Bone marrow (tissue), 2 donors: ENCODE measurements at places on chromosomes 12 and 14.
A peak's percentile ranks its signal among the peaks of the same experiment; 100 is the strongest.

GRCh38 chr12:91123236-91123916 is 12.1 kb upstream of the LUM start:
- no peak for DNase-seq

- no peak for DNase-seq
Measured at GRCh38 chr12:109188108-109188712, 71.8 kb downstream of the ACACB start.

GRCh38 chr12:12764824-12765223 is 20.6 kb upstream of the APOLD1 start:
- no peak for DNase-seq

DNA sequence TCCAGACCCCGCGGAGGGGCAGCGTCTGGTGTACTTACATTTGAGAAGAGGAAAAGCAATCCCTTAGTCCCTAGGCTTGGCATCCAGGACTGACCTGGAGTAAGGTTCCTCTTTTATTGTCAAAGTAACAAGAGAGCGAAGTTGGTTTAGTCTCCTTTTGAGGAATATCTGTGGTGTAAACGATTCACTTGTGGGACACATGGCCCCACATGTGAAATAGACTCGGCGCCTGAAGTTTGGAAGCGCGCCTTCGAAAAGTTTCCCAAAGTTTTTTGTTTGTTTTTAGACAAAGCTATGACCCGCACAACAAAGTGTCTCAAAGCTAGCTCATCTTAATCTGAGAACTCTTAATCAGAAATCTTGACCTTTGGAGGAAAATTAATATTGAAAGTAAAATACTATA is 744 bp downstream of the STYX start:
- DNase-seq, result no peak

- peak; percentile 52 for DNase-seq
Measured at GRCh38 chr12:46373301-46374296, 1.0 kb upstream of the SLC38A2 start.

GRCh38 chr12:124893792-124894516 is 20.5 kb downstream of the UBC start:
- no peak for DNase-seq

DNA sequence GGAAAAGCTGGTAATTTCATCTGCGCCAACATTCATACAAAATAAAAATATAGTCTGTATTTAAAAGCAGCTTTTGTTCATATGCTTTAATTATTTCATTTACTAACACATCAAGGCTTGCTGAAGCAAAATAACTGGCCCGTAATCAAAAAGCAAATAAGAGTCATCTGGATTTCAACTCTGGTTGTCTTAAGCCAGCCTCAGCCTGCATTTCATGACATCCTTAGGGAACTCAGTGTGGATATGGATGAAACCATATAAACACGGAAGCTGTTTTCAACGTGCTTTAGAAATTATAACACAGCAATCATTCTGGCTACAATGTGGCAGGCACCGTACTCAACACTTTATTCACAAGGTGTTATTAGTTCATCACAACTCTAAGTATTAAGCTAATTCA is 852 bp downstream of the COX16 start:
- no peak for DNase-seq

DNA sequence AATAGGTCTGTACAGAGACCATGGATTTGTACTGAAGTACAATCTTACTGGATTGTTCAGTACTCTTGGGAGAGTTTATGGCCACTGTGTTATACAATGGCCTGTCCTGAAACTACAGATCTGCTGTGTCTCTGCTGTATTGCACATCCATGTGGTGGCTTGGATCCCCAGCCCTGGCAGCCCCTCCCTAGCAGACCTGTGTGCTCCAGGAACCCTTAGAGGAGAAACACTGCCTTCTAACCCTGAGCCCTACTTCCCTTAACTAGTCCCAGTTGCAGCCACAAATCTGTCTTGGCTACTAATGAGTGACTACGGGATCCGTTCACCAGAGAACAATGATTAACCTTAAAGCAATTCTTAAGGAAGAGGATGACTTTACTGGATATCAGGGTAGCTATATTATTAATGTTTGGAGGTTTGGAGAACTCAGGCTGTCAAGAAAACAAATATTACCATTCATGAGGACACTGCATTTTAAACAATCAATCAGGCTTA is 27.7 kb downstream of the RNF34 start:
- no peak for DNase-seq

- no peak for DNase-seq
Measured at GRCh38 chr14:85316701-85317410, 213.1 kb upstream of the FLRT2 start.

DNA sequence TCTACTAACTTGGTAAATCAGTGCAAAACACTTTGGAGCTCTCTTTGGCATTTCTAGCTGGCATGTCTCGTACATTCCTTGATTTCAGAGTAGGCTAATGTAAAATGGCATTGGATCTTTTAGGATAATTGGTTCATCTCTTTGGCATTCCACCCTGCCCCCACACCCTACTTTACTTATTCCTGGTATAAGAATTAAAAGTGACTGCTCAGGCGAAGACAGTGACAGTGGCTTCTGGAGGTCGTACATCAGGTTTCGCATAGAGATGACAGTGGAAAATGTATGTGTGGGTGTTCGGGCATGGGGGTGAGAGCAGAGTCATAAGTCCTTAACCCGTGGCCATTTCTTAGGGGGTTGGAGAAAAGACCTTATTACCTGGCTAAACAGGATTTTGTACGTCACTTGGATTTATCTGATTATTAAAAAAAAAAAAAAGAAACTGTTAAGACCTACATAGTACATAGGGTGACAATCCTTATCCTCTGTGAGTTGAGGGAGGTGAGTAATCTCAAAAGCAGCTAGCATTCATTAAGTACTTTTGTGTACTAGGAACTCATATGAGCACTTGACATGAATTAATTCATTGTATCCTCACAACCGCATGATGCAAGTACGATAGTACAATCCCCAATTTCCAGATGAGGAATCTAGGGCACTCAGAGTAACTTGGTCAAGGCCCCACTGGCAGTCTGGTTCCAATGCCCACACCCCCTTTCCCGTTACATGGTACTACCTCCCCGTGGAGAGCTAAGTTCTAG is 22.4 kb upstream of the KCNK13 start:
- no peak for DNase-seq

- no peak for DNase-seq
Measured at GRCh38 chr14:100292301-100292775, 13.9 kb downstream of the SLC25A29 start.

DNA sequence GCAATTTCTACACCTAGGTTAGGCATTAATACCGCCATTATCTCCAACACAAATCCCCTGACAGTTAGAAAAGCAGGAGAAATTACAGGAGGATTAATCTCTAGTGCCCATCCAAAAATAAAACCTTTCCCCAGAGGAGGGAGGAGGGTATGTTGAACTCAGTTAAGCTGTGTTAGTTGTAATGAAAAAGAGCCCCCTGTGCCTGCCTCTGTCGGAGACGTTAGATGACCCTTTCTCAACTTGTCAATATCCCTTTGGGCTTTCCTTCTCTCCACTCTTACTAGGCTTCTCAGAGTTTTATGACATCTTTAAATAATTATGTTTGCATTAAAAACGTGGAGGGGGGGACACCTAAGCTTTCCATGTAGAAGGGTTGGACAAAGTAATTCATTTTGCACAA is 278.2 kb downstream of the PDZRN4 start:
- DNase-seq, result no peak

DNA sequence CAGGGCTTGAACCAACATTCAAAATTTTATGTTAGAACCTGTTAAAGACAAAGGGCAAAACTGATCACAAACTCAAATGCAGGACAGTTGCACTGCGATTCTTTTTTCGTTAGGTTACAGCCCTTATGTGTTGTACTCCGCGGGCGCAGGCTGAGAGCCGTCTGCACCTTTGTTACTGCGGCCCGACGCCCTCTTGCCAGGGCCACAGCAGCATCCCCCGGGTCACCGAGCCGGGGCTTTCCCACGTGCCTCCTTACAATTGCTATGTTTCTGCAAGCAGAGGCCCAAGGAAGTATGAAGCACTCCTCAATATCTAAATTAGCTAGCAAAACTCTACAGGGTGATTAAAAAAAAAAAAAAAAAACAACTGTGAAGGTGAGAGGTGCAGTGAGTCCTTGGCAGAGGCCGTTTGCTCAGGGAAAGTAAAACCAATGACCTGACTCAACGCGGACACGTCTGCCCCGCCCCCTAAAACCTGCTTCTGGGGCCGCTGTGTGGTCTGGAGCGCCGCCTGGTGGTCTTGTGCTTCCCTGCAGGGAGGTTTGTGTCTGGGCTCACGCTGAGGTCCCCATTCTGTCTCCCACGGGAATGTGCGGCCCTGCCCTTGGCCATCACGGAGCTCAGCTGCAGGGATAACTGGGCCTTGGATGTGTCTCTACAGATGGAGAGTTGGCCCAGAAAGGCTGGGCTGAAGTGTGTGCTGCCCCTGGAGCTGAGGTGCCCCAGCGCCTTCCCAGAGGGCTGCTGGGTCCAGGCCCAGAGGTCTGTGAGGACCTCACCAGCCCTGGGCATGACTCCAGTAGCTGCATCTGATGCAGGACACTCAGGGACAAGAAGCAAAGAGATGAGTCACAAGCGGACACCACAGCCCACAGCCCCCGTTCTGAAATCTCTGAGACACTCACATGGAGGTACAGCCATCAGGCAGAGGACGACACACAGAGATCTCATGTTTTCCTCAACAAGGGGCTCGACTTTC is 418.5 kb downstream of the TMEM121 start:
- peak; percentile 65 for DNase-seq

DNA sequence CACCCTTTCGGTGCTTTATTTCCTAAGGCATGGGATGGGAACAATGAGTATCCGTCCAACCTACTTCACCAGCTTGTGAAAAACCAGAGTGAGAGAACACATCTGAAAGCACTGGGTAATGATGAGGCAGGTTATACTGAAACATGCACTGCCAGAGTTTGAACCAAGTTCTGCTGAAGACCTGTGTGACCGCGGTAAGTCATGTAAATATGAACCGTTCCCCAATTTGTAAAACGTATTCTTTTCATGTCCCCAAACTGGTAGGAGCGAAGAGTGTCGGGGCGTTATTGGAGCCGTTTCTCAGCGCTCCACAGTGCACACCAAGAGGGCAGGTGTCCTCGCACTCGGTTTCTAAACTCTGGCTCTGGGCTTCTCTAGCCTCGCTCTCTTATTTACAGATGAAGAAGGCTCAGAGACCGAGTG is 788 bp upstream of the NGDN start:
- DNase-seq, result no peak

- no peak for DNase-seq
Measured at GRCh38 chr14:99579120-99579836, 24.7 kb downstream of the CCDC85C start.

DNA sequence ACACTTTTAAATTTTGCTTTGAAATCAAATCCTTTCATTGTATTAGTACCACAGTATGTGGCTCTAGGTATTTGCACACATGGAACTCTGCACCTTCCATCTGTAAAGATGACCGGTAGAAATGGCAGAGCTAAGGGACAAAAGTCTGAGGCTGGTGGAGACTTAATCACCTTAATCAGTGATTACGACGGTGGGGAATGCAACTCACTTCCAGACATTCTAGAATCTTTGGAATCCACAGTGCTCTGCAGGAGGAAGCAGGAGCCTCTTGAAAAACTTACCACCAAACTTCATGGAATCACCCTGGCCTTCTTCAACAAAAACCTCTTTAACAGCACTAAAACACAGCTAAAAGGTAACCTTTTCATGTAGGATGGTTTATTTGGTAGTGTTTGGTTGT is 3.9 kb upstream of the DACT1 start:
- no peak for DNase-seq

- peak; percentile 1 for DNase-seq
Measured at GRCh38 chr12:43832463-43833168, 3.3 kb upstream of the TMEM117 start.

DNA sequence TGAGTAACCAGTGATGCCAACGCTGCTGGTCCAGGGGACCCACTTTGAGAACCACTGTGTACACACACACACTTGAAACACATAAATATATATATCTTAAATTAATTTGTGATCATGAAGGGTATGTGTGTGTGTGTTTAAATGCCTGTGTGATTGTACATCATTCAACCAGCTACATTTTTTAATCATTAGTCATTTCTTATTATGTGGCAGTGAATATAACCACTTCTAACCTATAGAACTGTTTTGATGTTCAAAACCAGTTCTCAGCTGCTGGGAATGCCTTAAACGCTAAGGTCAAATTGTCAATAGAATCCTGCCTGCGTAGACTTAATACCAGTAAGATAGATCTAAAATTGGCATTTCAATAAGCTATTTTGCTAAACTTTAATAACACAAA is 330.0 kb downstream of the SYT1 start:
- DNase-seq, result no peak

GRCh38 chr12:124767066-124767821 is 96.4 kb downstream of the SCARB1 start:
- peak; percentile 77 for DNase-seq

DNA sequence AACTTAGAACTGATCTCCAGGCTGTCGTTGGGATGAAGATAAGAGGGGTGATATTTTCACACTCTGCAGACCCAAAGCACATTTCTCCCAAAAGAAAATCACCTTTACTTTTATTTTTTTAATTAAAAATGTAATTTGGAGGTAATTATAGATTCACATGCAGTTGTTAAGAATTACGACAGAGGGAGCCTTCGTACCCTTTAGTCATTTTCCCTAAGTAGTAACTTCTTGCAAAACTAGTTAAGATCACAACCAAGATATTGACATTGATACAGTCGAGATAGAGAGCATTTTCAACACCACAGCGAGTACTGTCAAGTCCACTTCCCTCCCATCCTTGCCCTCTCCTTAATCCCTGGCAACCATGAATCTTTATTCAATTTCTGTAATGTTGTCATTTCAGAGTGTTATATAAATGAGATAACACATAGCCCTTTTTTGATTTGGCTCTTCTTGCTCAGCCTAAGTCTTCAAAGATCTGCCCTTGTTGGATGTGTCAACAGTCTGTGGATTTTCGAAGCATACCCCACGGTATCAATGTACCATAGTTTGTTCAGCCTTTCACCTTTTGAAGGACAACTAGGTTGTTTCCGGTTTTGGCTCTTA is 39.6 kb downstream of the DNAH10 start:
- peak; percentile 2 for DNase-seq

- DNase-seq, result no peak
Measured at GRCh38 chr12:2893007-2893406, 2.3 kb downstream of the TULP3 start.

DNA sequence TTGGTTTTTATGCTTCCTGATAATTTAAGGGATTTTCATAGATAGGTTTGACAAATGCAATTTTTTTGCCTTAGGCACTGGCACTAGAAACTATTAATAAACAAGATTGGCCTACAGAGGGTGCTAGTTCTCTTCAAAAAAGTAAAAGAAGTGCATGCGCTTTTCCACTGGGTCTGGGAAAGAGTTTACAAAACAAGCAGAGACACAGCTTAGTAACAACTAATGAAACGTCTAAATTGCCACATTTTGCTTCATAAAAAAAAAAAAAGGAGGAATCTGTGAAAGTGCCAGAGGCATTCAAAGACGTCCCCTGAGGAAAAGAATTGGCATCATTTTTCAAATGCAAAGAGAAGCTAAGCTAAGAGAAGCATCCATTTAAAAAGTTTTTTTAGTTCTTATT is 58.3 kb upstream of the EEA1 start:
- DNase-seq, result peak; percentile 41

- DNase-seq, result no peak
Measured at GRCh38 chr12:88952562-88952942, 372.3 kb upstream of the KITLG start.
